ENCODE measurements at places on chromosomes 7 and 10.

DNA sequence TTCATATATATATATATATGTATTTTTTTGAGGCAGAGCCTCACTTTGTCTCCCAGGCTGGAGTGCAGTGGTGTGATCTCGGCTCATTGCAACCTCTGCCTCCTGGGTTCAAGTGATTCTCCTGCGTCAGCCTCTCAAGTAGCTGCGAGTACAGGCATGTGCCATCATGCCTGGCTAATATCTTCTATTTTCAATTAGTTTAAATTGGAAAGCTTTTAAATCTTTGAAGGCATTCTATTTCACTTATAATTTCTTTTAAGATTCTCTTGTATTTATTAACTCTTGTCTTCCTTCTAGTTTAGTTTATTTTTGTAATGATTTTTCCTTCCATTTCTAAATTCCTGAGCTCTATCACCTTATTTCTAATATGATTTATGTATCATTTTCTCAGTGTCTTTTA, 71.2 kb downstream of the TPST1 start:
- DNase-seq = peak; percentile 62

GRCh38 chr7:42522227-42522991, 285.4 kb upstream of the GLI3 start:
- DNase-seq = no peak

DNA sequence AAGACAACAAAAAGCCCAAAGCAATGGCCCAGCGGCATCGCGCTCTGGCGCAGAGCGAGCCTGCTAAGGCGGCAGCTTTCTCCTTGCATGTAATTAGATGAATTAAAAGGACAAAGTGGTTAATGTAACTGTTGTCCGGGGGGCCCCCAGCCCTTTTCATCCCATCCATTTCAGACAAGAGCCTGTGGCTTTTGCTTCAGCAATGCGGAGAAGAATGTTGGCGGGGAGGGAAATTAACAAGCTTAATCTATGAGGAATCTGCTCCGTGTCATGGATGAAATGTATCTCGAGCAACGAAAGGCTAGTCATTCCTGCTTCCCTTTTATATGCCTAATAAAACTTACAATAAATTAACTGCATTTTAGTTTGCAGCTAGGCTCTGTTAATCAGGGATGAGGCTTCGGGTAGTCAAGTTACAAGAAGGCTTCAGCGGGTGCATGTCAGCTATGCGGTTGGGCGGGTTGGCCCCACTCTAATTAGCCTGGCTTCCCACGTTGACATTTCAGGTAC, 203.3 kb downstream of the BUB3 start:
- no peak for DNase-seq

GRCh38 chr10:78465431-78465830, 431.8 kb downstream of the RPS24 start:
- DNase-seq = no peak

- DNase-seq = no peak
Measured at GRCh38 chr7:32779167-32779566, 112.4 kb downstream of the KBTBD2 start.

DNA sequence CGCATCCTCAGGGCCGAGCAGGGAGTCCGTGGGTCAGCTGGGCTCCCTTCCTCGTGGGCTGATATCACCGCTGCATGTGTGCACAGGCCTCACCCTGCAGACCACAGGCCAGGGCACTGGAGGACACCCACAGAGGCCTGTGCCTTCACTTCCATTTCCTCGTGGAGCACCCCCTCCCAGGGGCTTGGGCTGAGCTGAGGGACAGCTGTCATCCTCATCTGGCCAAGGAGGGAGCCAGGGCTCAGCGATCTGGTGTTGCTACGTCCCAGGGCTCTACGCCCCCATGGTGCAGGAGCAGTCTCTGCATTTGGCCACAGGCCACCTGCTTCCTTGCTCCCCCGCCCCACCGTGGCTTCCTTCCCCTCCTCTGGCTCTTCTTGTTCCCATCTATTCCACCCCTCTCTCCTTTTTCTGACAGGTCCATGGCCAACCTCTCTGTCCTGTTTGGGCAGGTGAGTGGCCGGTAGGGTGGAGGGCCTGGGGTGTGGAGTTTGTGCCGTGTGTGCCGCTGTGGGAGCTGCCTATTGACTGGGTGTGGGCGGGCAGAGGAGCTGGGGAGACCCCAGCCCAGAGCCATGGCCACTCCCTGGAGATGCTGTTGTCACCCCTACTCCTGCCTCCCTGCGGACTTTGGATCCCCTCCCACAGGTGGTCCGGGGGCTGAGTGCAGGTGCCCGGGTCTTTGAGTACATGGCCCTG, 8.3 kb upstream of the ASIC3 start:
- no peak for DNase-seq

- DNase-seq = peak; percentile 18
Measured at GRCh38 chr10:70740406-70741288, 44.5 kb downstream of the TBATA start.

DNA sequence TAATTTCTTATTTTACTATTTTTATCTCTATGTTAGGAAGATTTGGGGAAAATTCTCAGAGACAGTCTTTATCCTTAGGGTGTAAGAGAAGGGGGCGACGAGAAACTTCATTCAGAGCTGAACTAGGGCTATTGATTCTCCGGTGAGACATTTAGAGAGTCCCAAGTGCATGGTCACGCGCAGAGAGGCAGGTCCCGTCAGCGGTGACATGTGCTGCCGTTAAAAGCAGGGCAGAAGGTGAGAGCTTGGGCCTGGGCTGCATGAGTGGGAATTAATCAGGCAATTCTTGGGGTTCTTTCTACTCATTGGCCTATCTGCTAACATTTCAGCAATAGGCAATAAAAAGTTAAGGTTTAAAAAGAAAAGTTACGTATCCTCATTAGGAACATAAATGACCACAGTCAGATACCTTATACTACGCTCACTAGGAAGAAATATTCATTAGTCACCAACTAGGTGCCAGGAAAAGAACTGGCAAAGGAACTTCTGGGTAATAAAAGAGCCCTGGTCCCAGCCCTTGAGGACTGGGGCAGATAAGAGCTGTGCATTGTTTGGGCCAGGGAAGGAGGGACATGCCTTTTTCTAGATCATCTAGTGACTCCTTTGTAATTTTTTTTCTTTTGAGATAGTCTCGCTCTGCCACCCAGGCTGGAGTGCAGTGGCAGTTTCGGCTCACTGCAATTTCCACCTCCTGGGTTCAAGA, 21.2 kb downstream of the PRKCQ start:
- no peak for DNase-seq

DNA sequence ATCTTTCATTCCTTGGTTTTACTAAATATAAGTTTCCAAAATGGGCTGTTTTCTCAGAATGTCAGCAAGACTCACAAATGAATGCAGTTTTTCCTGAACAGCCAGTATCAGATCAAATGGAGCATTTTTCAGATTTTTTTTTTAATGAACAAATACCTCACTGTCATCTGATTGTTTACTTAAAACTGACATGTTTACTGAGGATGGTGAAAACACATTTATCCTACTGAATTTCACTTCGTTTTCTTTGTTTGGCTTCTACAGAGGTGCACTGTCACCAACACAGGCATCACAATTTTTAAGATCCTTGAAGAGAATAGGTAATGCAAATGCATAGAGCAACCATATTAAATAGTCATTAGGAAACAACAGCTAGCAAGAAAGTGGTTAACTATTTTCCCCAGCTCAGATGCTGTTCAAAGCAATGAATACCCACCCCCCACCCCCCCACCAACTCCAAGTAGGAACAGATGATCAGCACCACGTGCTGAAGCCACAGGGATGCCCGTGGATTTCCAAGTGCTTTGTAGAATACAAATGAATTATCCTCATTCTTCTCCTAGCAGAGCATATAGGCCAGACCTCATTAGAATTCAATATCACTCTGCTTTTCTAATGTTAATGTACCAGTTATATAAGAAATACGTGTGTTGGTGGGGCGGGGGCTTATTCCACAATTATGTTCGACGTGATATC, 205.9 kb downstream of the SKAP2 start:
- no peak for DNase-seq

DNA sequence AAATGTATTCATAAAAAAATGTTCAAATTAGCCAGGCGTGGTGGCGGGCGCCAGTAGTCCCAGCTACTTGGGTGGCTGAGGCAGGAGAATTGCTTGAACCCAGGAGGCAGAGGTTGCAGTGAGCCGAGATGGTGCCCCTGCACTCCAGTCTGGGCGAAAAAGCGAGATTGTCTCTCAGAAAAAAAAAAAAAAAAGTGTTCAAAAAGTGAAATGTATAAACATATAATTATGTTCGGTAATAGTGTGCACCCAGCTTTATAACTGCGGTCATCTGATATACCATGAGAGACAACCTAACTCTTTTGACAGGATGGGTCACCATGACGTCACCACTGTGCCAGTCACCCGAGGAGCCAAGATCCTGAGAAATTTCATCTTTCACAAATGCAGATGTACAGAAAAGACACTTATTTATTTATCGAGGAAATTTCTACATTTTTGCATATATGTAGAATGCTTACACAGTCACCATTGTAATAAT, 594 bp upstream of the RP9 start:
- DNase-seq = no peak

GRCh38 chr10:69494626-69495558, 43.6 kb downstream of the TSPAN15 start:
- no peak for DNase-seq
